Common myeloid progenitor, CD34-positive (primary cell): ENCODE measurements at places on chromosomes 7 and 10.
A peak's percentile ranks its signal among the peaks of the same experiment; 100 is the strongest.

- DNase-seq = peak; percentile 60
Measured at GRCh38 chr7:80916770-80917741, 1.8 kb downstream of the SEMA3C start.

DNA sequence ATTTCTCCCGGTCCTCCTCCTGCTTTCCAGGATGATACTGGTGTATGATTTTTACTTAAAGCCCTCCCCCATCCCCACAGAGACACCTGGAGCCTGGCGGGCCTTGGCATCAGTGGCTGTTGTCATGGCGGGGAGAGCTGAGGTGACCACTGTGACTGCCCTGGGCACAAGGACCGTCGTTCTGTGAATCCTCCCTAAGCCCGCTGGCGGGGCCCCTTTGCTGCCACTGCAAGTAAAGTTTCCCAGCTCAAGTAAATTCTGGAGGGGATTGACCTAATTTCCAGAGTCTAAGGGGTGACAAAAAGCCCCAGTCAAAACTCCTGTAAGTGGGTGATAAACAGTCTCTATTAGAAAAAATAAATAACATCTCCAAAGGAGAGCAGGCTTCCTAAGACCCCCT lies 393.2 kb upstream of the PODXL start:
- no peak for DNase-seq

- DNase-seq = peak; percentile 38
Measured at GRCh38 chr10:116385994-116386809, 41.4 kb upstream of the PNLIPRP3 start.

DNA sequence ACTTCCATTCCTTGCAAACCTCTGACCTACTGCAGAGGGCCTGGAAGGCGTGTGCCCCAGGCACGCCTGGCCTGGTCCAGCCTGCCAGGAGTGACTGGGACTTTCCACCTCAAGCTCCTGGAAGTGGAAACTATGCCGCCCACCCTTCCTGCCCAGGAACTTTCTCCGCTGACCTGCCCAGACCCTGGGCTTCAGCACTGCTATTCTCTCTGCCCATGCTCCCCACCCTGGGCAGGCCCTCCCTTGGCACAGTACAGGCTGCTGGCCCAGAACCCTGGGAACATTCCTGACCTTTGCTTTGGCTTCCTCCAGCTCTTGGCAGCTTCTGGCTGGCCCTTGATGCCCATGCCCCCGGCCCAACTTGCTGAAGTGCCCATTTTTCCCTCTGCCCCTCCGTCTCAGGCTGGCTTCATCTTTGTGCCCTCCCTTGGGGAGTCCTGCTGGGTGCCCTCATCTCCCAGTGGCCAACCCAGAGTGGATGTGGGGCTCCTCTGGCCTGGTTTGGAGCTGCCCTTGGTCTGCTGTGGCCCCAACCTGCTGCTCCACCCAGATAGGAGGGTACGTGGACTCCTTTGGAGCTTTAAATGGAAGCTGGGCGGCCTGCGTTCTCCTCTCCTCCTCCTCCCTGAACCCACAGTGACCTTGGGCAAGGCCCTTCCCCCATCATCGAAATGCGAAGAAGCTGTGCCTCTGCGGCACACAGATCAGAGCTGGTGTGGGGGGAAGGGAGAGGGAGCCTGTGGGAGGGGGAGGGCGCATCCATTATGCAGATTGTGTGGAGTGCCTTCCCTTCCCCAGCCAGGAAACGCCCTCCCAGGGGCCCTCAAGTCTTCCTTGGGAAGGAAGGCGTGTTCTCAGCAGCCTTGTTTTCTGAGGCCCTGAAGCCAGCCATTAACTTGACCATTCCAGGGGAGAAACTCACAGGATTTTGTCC lies 3.4 kb downstream of the MMRN2 start:
- DNase-seq = no peak

- peak; percentile 51 for DNase-seq
Measured at GRCh38 chr10:122525788-122526187, 34.8 kb upstream of the DMBT1 start.

DNA sequence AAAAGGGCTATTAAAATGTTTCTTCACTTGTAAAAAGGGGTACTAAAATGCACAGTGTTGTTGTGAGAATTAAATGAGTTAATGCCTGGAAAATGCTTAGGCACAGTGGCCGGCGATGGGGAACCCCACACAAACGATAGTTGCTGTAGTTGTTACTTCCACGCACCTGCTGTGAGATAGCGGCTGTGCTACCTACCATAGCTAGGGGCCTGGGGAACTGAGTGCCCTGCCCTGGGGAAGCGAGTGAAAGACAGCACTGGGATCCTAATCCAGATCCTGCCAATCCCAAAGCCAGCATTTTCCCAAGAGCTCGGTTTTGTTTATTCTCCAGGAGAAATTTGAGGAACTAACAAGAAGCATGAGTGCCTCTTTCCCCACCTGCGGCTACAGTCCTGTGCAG lies 27.8 kb downstream of the DDC start:
- DNase-seq = no peak

DNA sequence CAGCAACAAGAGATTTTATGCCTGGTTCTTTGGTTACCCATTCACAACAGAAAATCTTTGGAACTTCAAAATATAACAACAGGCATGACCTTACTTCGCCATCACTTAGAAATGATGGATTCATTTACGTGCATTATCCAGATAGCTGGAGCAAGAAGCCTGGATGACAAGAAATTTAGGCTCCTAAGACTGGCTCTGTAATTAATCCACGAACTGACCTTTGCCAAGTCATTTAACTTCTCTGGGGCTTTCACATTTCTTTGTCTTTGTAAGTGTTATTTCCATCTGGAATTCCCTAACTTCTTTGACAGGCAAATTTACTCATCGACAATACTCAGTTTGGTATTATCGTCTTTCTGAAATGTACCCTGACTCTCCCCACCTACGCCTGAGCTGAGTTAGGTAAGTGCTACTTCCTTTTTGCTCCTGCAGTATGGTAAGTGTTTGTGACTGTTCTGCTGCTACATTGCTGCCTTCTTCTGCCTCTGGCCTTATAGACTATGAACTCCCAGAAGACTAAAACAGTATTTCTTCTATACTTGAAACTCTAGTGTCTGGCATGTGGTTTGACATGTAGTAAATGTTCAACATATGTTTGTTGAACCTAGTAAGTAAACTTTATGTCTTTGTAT lies 5.5 kb upstream of the MDFIC start:
- no peak for DNase-seq

DNA sequence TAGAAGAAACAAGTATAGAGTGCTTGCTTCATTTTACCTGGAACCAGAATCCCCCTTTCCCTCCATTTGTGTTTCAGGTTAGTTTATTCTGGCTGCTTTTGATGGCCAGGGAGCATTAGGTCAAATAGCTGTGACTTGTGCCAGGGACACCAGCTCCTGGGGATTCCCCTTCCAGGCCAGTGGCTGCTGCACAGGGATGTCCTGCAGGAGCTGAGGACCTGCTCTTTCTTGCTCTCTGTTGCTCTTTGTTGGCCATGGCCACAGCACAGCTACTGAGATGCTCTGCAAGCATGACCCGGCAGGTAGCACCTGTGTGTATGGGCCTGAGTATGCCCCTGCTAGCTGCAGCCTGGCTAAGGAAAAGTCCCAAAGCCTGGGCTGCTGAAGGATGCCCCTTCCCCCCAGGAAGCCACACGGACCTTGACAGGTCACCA lies 208.9 kb downstream of the EBF3 start:
- DNase-seq = no peak

DNA sequence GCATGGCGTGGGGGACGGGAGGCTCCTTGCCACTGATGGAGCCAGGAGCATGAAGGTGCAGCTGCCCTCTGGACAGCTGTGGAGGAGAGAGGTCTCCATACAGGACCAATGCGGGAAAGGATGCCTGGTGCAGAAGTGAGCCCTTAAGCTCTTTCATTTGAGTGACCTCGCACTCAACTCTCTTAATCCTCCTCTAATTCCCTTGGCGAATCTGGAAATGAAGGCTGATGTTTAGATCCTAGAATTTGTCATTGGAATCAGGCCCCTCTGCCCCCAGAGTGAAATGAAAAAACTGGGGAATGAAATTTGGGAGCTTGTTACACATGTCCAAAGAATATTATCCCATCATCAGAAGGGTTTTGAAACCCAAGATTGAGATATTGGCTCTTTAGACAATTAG lies 639.5 kb downstream of the LRMDA start:
- no peak for DNase-seq

DNA sequence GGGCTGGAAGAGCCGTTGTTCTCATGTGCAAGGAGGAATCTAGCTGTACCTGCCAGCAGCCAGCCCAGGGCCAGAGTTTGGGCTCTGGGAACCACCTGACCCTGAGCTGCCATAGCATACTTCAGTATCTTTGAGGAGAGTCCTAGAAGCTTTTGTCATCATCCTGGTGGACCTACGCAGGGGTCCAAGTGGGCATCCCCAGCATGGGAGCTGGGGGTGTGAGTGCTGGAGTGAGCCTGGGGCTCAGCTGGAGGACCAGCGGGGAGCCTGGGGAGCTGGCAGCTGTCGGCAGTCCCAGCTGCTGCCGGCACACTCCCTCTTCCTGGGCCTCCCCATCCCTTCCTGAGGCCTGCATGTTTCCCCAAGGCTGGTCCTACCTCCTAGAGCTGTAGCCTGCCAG lies 32.5 kb downstream of the C10orf105 start:
- no peak for DNase-seq

GRCh38 chr10:87093632-87094372 lies 841 bp downstream of the GLUD1 start:
- peak; percentile 33 for DNase-seq

- no peak for DNase-seq
Measured at GRCh38 chr7:103949374-103949773, 40.1 kb downstream of the RELN start.

- no peak for DNase-seq
Measured at GRCh38 chr10:51300617-51301304, 226.5 kb downstream of the PRKG1 start.

GRCh38 chr10:35415505-35415904 lies 79.2 kb downstream of the CCNY start:
- DNase-seq = no peak

DNA sequence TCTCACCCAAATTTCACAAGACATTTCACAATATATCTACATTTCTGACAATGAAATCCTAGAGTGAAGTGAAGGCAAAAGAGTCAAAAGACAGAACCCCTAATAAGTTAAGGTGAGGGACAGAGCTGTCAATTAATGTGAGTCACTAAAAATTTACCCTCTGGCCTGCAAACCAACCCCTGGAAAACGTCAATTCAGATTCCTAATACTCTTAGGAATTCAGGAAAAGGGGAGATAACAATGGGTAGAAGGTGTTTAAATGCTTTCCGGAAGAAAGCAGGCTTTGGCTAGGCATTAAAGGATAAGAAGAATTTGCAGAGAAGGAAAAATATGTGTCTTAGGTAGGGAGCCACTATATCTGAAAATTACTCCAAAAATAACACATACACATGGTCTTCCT lies 299.6 kb downstream of the INHBA start:
- DNase-seq = no peak

- peak; percentile 67 for DNase-seq
Measured at GRCh38 chr7:106870983-106871410, 5.9 kb downstream of the PIK3CG start.

GRCh38 chr10:128861018-128861901 lies 605.8 kb upstream of the MGMT start:
- DNase-seq = no peak

GRCh38 chr10:81026591-81026990 lies 488.9 kb downstream of the SH2D4B start:
- DNase-seq = no peak

DNA sequence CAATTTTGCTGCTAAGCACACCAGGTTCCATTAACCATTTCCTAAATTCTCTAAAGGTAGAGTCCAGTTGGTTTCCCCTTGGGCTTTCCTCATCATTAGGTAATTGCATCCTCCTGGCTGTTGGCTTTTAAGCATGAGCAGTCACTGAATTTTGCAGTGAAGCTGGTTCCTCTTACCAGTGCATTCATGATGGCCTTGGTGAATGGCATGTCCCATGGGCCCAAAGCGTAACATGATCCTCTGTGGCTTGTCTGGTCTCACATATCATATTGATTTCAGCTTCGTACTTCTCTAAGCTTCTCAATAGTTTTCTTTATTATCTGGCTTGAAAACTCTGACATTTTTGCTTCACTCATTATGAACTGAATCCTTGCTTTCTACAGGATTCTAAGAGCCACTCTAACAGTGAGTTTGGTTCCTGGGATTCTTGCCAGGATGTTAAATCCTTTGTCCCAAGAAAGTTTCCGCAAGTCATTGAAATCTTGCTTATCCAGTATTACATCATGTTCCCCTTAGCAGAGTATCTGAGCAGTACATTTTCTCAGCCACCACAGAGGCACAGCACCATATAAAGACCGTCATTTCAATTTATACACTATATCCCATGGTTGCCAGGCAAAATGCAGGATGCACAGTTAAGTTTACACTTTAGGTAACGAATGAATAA lies 134.2 kb downstream of the PTN start:
- no peak for DNase-seq
